Activated CD4-positive, alpha-beta T cell treated with anti-CD3 and anti-CD28 coated beads for 36 hours (primary cell): ENCODE measurements at places on chromosomes 11 and 22.
A peak's percentile ranks its signal among the peaks of the same experiment; 100 is the strongest.

- no peak for DNase-seq
Measured at GRCh38 chr11:65169164-65169641, 830 bp upstream of the SPDYC start.

- no peak for DNase-seq
Measured at GRCh38 chr11:122670131-122670530, 14.6 kb downstream of the UBASH3B start.

DNA sequence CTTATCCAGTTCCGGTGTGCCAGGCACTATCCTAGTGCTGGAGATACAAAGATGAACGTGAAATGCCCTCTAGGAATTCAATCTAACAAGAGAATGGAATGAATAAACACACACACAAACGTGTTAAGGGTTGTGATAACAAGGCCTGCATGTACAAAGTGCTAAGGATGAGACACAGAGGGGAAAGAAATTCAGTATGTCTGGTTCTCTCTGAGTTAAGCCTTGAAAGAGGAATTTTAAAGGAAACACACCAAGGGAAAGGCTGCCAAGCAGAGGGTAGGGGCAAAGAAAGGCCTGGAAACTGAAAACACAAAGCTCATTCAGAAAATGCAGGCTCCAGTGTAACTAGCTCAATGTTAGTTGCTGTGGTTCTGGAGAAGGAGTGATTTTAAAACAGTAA lies 4.2 kb downstream of the CHKA start:
- DNase-seq, result no peak

GRCh38 chr11:31958076-31958735 lies 132.7 kb upstream of the RCN1 start:
- DNase-seq, result peak; percentile 83

DNA sequence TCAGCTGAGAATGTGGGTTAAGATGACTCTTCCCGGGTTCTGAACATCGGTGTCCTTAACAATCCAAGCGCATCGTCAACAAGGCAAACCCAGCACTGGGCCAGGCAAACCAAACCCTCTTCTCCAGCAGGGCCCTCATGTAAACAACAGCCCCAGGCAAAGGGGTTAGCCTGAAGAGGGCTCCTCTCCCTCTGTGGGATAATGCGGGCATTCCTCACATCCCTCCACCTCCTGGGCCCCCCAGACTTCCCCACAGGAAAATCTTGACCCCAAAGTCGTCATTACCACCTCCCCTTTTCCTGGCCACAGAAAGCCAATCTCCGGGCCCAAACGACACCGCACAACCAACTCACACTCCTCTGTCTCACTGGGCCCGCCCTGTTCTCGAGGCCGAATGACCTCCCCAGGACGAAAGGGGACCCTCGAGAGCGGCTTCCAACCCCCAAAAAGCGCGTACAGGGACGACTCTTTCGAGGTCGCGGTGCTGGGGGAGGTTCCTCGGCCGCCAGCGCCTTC lies 566 bp downstream of the DDB1 start:
- DNase-seq, result peak; percentile 27

GRCh38 chr11:57515332-57516060 lies at the start of gene SLC43A1:
Gene SLC43A1 (minus strand): TSS chr11:57515702. CDS start chr11:57514111, 1,591 bp downstream.
- peak; percentile 62 for DNase-seq

DNA sequence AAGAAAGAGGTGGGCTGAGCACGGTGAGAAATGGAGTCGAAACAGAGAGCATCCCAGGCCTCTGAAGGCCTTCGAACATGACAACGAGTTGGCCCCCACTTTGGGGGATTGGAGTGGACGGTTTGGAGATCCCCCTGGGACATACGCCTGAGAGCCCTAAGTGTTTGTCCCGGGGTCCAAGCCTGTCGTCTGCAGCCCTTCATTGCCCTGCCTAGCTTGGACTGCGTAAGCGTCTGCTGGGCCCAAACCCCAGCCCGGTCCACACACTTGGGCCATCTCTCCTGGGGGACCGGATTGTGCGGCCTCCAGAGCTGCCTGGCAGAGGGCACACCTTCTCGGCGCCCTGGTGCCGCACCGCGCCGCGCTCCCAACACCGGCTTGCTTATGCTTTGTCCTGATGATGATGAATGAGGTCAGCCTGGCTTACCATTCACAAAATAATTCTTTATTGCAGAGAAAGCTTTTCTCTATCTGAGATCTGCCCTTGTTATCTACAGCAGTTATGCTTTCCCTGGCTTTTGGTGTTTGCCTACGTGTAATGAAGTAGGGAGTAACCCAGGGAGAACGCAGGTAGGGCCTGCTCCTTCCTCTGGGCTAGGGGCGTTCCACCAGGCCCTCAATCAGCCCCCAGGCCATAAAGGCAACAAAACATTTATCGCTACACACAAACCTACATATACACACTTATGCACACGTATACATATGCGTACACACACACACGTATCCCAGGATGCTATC lies 85.9 kb upstream of the PPARA start:
- DNase-seq, result no peak

GRCh38 chr11:64186492-64187165 lies 658 bp downstream of the STIP1 start:
- DNase-seq, result peak; percentile 64

DNA sequence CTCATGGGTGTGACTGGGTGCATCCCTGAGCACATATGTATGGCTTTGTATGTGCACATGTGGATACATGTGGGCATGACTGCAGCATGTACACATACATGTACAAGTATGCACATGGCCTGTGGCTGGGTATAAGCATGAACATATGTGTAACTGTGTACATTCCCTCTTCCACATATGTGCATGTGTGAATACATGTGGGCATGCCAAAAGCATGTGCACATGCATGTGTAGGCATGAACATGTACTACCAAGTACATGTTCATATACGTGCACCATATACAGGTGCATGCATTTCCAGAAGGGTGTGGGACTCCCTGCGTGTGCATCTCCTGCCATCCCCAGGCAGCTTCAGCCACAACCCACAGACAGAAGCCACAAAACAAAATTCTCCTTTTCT lies 208.2 kb downstream of the MN1 start:
- DNase-seq, result no peak

GRCh38 chr11:118003456-118003855 lies 17.3 kb downstream of the IL10RA start:
- DNase-seq, result no peak

DNA sequence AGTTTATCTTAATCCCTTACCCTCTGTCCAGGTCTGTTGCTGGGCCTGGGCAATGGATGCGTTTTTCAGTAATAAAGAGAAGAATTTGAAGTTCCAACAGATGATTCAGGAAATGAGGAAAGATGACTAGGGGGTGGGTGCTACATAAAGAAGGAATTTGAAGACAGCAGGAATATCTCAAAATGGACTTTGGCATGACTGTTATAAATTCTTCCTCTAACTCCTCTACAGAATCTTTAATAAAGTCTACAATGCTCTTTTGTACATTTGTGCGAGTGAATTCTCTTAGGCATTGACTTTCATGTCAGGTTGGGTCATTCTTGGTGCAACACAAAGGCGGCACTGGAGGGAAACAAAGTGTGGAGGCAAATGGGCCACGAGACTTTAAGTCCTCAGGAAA lies 35.1 kb upstream of the PRSS23 start:
- no peak for DNase-seq

- DNase-seq, result peak; percentile 55
Measured at GRCh38 chr11:5280582-5281102, 10.9 kb upstream of the HBE1 start.

DNA sequence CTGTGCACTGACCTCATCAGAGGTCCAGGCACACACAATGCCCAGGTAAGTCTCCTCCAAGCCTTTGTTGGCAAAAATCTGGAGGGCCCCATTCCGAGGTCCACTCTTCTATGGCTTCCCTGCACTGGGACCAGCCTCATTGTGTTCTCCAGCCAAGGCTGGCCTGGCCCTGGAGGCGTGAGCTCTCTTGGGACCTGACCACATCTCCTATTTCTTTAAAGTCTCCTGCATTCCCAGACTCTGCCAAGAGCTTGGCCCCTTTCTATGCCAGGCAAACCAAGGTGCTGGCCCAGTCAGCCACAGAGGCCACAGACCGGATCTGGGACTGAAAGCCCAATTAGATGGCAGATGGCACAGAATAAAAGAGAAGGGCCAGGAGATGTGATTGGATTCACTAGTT lies 55.1 kb downstream of the C11orf58 start:
- no peak for DNase-seq

DNA sequence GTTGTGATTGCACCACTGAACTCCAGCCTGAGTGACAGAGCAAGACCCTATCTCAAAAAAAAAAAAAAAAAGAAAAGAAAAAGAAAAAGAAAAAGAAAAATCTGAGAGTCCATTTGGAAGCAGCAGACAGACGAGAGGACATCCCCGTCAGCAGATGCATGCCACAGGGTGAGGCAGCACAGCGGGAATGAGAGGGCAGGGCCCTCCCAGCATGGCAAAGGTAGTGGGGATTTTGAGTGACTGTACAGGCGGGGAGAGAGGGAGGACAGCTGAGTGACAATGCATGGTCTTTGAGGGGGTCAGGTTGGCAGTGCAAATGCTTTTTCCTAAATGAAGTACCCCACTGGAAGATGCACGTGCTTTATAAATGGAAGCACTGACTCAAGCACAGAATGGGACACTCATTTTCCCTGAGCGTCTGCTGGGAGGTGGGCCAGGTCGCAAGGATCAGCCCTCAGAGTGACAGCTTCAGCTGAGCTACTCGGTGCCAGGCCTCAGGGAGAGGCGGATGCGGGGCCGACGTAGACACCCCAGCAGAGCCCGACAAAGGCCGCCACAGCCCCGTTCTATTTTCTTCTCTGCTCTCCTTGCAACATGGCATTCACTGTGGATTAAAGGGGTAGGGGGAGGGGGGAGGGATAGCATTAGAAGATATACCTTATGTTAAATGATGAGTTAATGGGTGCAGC lies 113.5 kb downstream of the SHANK2 start:
- DNase-seq, result no peak

DNA sequence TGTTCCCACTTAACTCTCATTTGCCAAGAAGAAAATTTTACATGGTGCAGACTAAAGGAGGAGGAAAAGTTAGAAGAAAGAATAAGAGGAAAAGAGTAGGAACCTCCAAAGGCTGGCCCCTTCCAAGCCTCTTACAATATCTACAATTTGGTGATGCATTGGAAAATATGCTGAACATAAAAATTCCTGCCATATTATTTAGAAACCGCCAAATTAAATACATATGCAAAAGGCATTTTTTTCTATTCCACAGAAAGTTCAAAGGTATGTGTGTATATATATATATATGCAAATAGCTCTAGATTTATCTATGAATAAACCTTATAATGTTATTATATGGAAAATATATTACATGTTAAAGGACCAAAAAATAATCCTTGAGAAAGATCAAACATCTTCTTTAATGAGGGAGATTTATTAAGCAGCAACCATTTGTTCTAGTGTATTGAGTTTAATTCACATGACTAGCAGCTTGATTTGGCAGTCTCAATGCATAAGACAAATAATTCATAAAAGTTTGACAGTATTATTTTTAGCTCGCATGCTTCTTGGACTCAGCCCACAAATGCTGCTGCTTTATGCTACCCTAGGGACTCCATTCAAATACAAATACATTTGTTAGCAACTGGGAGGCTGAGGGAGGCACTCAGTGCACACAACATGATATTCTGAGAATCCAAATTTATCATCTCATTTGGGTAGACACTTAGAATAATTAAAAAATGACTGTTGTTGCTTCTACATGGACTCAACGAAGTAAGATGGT lies 184.9 kb downstream of the SBF2 start:
- DNase-seq, result no peak

GRCh38 chr11:134791102-134791501 lies 379.1 kb upstream of the B3GAT1 start:
- no peak for DNase-seq

GRCh38 chr11:34809191-34810106 lies 106.7 kb downstream of the APIP start:
- peak; percentile 10 for DNase-seq

- peak; percentile 85 for DNase-seq
Measured at GRCh38 chr11:124740277-124740882, 638 bp downstream of the NRGN start.

DNA sequence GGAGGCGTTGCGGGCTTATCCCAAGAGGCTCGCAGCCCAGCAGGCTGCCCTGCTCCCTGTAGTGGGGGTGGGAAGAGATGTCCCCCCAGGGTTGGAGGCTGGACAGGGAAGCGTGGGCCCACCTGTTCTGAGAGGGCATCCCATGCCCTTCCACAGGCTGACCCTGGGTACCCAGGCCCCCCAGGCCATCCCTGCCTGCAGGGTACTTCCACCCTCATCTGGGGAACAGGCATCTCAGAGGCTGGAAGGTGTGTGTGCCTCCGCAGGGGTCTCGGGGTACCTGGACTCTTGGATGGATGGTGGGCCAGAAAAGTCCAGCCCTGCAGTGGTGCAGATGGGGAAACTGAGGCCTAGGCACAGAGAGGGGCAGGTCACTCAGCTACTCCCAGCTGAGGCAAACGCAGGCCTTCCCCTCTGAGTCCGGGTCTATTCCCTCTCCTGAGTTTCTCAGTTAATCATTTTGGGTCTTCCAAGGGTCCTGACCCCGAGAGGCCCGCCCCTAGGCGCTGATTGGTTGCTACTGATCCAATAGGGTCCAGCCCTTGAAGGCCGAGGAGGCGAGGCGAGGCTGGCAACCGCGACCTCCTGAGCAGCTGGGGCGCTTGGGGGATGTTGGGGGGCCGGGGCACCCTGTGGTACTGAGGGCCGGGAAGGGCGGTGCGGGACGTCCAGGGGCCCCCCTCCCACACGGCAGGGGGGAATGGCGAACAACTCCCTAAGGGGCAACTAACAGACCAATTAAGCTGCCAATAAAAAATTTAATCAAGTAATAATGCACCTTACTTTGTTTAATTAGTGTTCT lies 23.8 kb downstream of the FLRT1 start:
- DNase-seq, result no peak

DNA sequence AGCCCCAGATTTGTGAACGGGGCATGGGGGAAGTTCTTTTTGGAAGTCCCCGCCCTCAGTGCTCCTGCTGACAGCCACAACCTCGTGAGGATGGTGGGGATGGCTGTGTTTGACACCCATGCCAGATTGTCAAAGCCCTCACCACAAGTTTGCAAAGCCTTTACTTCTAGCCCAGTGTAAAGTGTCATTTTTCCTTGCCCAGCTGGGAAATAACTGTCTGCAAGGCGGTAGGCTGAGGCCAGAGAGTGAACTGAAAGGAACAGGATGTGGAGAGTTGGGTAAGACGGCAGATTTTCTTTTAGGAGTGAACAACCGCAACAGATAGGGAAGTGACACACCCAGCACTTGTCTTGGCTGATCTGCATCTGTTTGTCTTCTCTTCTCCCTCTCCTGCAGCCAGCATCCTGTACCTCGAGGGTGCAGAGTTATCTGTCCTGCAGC lies 13.6 kb downstream of the IL17RA start:
- peak; percentile 38 for DNase-seq
